ENCODE measurements at places on chromosomes 1 and 21.

- peak overlapping the region; percentile 74 for H3K4me3 ChIP-seq
- peaks cover 5% of the 10 kb centered on the region for H3K36me3 ChIP-seq
- peak; percentile 30 for DNase-seq
- no peaks in the 10 kb centered on the region for H3K27me3 ChIP-seq
- H3K27ac ChIP-seq, result peak overlapping the region; percentile 94
Measured at GRCh38 chr1:244322791-244323521, 128.8 kb downstream of the ADSS2 start.

- H3K27me3 ChIP-seq, result no peaks in the 10 kb centered on the region
- no peak overlapping the region for H3K4me3 ChIP-seq
- no peak for DNase-seq
- no peak overlapping the region for H3K27ac ChIP-seq
Measured at GRCh38 chr21:33902349-33902748, 13.3 kb downstream of the ATP5PO start.

DNA sequence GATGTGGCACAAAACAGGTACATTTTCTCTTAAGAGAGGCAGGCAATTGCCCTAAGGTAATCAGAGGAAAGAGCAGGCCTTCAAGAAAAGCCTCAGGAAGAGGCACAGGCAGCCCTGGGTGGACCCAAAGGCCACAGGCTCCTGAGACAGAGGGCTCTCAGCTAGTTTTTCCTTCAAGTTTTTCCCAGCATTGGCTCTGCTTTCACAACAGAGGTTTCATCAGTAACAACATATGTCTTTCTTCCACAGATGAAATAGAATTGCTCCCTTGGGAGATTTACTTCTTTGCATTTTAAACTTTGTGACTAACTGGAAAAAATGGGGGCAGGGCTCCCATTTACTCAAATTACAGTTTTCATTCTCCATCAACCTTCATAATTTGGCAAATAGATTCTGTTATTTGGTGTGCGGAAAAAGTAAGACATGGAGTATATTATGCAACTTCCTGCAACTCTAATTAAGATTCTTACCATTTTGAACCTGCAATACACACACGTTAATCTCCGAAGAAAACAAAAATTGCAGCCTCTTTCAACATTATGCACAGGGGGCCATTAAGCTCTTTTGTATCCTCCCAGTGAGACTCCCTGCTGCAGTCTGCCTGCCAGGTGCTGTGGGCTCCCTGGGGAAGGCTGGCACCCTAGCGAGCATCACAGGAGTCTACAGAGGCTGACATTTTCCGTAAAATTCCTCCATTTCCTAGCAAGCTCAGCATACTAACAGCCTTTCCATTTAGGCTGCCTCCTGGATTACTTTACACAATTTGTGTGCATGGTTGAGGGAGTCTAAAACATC, 282.3 kb downstream of the USH2A start:
- H3K27ac ChIP-seq, result no peak overlapping the region
- H3K27me3 ChIP-seq, result no peaks in the 10 kb centered on the region
- H3K4me1 ChIP-seq, result no peaks in the 10 kb centered on the region
- DNase-seq, result no peak

DNA sequence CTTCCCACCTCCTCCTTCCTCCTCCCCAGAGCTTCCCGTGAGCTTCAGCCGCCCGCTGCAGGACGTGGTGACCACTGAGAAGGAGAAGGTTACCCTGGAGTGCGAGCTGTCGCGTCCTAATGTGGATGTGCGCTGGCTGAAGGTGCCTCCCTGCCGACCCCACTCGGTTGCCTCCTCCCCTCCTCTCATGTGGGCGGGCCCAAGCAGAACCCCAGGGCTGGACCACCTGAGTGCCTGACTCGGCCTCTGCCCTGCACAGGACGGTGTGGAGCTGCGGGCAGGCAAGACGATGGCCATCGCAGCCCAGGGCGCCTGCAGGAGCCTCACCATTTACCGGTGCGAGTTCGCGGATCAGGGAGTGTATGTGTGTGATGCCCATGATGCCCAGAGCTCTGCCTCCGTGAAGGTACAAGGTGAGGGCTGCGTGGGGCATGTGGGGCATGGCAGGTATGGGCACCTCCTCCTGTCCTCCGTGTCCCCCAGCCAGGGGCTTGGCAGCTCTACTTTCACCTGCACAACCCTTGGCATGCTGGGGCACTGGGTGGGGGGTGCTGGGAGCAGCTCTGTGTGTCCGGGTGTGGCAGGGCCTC, 69.2 kb downstream of the OBSCN start:
- H3K27ac ChIP-seq, result no peak overlapping the region
- DNase-seq, result no peak
- H3K36me3 ChIP-seq, result peaks cover 7% of the 10 kb centered on the region
- H3K4me3 ChIP-seq, result peak overlapping the region; percentile 86

DNA sequence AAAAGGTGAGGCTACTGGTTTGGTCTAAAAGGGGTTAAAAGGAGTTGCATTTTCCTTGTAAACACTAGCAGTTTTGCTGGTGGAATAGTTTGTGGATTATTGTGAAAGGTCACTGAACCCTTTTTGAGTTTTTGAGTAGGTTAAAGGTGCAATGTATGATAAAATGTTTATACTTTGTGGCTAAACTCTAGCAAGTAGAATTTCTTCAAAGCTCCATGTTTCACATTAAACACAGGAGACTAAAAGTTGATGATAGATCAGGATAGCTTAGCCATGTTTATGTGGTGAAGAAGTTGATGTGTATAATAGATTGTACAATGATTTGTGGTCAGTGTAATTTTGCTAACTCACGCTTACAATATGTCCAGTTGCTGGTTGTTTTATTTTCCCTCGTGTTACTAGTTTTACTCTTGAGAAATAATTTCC, 13.1 kb downstream of the ZNF326 start:
- peaks cover 16% of the 10 kb centered on the region for H3K4me1 ChIP-seq
- no peak overlapping the region for H3K27ac ChIP-seq
- H3K36me3 ChIP-seq, result peaks cover 32% of the 10 kb centered on the region
- no peak overlapping the region for H3K4me3 ChIP-seq

DNA sequence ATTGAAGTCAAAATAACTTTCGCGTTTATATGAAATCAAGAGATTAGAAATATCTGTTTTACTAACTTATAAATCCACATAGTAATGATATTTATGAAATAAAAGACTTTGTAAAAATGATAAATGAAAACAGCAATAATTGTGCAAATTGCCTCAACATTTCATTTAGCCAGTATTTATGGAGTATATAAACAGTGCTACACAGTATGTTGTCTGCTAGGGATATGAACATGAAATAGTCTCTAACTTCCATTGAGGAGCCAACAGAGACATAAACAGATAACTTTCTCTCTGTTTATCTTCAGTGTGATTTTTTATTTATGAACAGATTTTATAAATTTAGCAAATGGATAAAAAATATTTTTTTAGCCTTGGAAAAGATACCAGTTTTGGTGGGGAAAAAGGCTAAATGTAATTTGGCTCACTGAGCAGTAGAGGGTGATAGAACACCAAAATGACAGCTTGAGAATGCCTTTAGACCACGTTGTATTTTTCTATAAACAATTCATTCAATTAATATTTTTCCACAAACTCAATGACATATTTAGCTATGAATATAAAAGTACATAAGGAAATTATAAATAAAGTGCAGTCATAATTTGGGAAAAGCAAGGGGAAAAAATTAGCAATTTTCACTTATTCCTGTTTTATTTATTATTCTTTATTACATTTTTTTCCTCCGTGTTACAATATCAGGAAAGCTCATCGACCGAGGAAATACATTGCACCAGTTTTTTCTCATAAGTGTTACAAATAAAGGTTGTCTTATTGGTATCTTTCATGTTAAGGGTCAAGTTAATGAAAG, 47.5 kb upstream of the EEIG2 start:
- no peaks in the 10 kb centered on the region for H3K36me3 ChIP-seq
- no peaks in the 10 kb centered on the region for H3K27me3 ChIP-seq
- no peak overlapping the region for H3K4me3 ChIP-seq
- no peaks in the 10 kb centered on the region for H3K4me1 ChIP-seq

GRCh38 chr1:116947092-116947860, 37.6 kb downstream of the PTGFRN start:
- H3K27me3 ChIP-seq, result no peaks in the 10 kb centered on the region
- H3K36me3 ChIP-seq, result no peaks in the 10 kb centered on the region
- no peak overlapping the region for H3K4me3 ChIP-seq
- no peak overlapping the region for H3K27ac ChIP-seq
- peaks cover 5% of the 10 kb centered on the region for H3K4me1 ChIP-seq

GRCh38 chr21:43266534-43266933, 97.7 kb downstream of the CRYAA start:
- DNase-seq, result no peak
- H3K4me1 ChIP-seq, result no peaks in the 10 kb centered on the region

DNA sequence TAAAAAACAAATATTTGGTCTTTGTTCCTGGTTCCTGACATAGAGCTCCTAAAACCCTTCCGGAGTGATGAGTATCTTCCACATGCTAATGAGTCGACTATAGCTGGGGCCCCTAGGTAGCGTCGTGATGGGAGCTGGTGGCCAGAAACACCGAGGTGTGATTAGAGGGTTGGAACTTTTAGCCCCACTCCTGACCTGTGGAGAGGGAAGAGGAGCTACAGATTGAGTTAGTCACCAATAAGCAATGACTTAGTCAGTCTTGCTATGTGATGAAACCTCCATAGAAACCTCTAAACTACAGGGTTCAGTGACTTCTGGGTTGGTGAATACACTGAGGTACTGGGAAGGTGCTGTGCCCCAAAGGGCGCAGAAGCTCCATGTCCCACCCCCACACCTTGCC, 30.1 kb upstream of the PLD5 start:
- no peak for DNase-seq
- H3K36me3 ChIP-seq, result no peaks in the 10 kb centered on the region
- H3K27ac ChIP-seq, result no peak overlapping the region
- no peak overlapping the region for H3K4me3 ChIP-seq

- H3K27ac ChIP-seq, result no peak overlapping the region
- peaks cover 47% of the 10 kb centered on the region for H3K4me1 ChIP-seq
- no peaks in the 10 kb centered on the region for H3K36me3 ChIP-seq
- no peak for DNase-seq
- H3K4me3 ChIP-seq, result no peak overlapping the region
- H3K27me3 ChIP-seq, result no peaks in the 10 kb centered on the region
Measured at GRCh38 chr1:167227934-167228378, 7.3 kb downstream of the POU2F1 start.

DNA sequence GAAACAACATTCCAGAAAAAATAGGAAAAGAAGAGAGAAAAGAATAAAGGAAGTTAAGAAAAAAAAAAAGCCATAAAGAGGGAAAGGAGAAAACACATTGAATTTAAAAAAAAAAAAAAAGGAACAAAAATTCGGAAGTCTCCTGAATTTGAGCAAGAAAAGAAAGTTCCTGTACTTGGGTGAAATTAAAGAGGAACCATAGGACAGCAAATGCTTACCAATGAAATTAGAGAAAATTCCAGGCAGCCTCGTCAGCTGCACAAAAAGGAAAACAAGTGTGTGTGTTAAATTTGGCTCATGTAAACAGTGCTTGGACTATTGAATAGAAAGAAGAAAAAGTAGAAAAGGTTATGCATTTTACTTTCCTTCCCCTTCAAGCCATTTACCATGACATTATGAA, 4.9 kb downstream of the IL12RB2 start:
- H3K27ac ChIP-seq, result no peak overlapping the region
- H3K4me1 ChIP-seq, result peaks cover 5% of the 10 kb centered on the region
- peaks cover 17% of the 10 kb centered on the region for H3K27me3 ChIP-seq

DNA sequence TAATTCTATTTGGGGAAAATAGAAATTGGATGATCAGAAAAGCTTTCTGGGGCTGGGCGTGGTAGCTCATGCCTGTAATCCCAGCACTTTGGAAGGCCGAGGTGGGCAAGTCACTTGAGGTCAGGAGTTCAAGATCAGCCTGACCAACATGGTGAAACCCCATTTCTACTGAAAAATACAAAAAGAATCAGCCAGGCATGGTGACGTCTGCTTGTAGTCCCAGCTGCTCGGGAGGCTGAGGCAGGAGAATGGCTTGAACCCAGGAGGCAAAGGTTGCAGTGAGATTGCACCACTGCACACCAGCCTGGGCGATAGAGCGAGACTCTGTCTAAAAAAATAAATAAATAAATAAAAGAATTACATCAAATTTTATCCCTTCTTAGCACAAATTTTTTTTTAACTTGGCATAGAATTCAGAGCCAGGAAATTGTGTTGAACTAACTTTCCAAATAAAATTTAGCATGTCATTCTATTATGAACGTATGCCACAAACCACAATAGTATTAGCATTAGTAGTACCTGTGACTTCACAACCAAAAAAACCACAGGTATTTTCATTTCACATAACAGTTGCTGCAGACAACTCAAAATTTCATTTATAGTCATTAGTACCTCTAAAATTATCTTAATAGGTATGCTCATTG, 4.5 kb upstream of the ANKRD13C start:
- H3K4me1 ChIP-seq, result peaks cover 20% of the 10 kb centered on the region
- no peak for DNase-seq
- no peak overlapping the region for H3K4me3 ChIP-seq
- H3K27me3 ChIP-seq, result no peaks in the 10 kb centered on the region
- H3K36me3 ChIP-seq, result peaks cover 9% of the 10 kb centered on the region
- no peak overlapping the region for H3K27ac ChIP-seq

GRCh38 chr1:182041615-182042014, 19.9 kb downstream of the ZNF648 start:
- peaks cover 2% of the 10 kb centered on the region for H3K4me1 ChIP-seq
- H3K27ac ChIP-seq, result no peak overlapping the region
- H3K36me3 ChIP-seq, result peaks cover 2% of the 10 kb centered on the region
- no peaks in the 10 kb centered on the region for H3K27me3 ChIP-seq
- no peak overlapping the region for H3K4me3 ChIP-seq

GRCh38 chr1:224264321-224264720, 65.7 kb downstream of the NVL start:
- no peaks in the 10 kb centered on the region for H3K27me3 ChIP-seq
- no peak for DNase-seq
- no peak overlapping the region for H3K27ac ChIP-seq
- H3K4me3 ChIP-seq, result no peak overlapping the region
- H3K36me3 ChIP-seq, result peaks cover 18% of the 10 kb centered on the region

DNA sequence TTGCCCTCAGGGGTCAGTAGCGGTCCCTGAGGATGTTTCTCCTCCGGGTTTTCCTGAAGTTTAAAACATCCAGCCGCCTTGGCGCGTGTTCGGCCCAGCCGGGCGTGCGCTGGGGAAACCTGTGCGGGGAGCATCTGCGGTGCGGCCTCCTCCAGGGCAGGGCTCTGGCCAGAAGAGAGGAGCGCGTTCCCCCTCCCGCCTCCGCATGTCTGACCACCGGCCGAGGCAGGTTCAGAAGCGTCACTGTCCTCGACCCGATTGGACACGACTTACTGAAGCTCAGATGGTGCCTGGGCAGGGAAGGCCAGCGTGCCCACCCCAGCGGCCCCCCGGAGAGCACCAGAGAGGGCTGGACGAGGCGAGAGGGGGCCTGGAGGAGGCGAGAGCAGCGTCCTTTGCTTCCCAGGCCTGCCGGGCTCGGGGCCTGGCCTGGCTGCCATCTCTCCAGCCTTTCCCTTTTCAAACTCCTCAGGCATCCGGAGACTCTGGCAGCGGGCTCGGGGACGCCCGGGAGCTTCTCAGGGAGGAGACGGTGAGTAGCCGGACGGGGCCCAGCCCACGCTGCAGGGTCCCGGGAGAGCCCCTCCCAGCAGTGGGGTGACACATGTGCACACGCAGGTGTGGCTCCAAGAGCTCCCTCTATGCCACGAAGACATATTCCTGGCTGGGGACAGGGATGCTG, 67.1 kb downstream of the SLC19A1 start:
- no peak overlapping the region for H3K27ac ChIP-seq
- no peaks in the 10 kb centered on the region for H3K27me3 ChIP-seq
- DNase-seq, result no peak
- no peak overlapping the region for H3K4me3 ChIP-seq
- peaks cover 21% of the 10 kb centered on the region for H3K4me1 ChIP-seq
- H3K36me3 ChIP-seq, result peaks cover 1% of the 10 kb centered on the region
